ENCODE measurements at places on chromosomes 4 and X.

- no peak for DNase-seq
Observed at GRCh38 chr4:176469546-176469945, 149.8 kb downstream of the SPCS3 start.

- DNase-seq: no peak
Observed at GRCh38 chr4:108311313-108311712, 142.6 kb upstream of the LEF1 start.

DNA sequence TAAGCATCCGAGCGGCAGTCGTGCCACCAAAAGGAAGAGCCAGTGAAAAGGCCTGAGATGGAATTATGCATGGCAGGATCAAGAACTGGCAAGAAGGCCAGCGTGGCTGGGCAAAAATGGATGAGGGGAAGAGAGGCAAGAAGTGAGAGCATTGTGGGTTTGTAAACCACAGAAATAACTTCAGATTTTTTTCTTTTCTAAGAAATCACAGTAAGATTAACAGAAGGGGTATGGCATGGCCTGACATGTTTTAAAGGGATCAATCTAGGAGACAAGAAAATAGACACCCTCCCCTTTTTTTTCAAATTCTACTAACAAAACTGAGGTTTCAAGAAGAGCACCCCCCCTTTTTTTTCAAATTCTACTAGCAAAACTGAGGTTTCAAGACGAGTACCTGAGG lies 82.5 kb downstream of the BMP3 start:
- no peak for DNase-seq

DNA sequence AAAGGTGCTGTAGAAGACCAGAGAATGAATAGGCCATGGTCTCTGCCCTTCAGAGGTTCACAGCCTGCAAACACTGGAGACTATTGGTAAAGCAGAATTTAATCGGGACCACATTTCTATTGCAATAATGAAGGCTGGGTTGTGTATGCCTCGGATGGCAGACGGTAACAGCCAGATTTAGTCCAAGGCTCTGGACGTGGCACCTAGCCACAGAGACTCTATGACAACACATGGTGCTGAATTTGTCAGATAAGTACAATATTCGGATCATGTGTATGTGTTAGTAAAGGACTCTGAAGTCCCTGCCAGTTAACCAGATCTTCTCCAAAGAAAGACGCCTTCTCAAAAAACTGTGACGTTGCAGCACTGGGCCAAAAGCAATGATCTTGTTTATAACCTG lies 129.0 kb downstream of the DCTD start:
- DNase-seq: no peak

- DNase-seq: no peak
Observed at GRCh38 chrX:118644378-118644777, 83.0 kb upstream of the IL13RA1 start.

DNA sequence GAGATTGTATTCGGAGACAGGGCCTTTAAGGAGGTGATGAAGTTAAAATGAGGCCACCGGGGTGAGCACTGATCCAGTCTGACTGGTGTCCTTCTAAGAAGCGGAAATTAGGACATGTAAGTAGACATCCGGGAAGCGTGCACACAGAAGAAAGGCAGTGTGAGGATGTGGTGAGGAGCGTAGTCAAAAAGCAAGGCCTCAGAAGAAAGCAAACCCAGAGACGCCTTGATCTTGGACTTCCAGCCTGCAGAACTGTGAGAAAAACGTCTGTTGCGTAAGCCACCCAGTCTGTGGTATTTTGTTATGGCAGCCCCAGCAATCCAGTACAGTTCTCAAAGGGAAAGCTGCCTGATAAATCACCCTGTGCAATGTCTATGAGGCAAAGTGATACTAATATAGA lies 153.5 kb downstream of the KCNIP4 start:
- DNase-seq: no peak

- DNase-seq: no peak
Observed at GRCh38 chr4:85762529-85762871, 287.6 kb downstream of the ARHGAP24 start.

- DNase-seq: no peak
Observed at GRCh38 chr4:103892586-103892985, 172.8 kb upstream of the TACR3 start.

GRCh38 chrX:784829-785228 lies 154.2 kb downstream of the SHOX start:
- no peak for DNase-seq

DNA sequence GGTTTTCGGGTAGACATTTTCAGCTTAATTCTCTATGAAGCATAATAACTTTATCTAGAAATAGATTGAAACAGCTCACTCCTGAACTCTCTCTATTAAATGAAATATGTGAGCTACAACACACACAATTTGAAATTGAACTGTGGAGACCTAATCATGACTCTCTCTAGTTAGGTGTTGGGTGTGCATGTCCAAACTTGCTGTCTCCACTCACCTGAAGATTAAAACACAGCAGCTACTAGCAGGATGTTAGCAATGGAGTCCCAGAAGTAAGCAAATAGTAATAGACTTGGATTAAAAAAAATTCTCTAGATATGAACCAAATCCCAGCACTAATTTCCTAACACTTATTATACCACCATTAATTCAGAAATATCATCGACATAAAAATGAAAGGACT lies 173.1 kb downstream of the FSTL5 start:
- DNase-seq: no peak

DNA sequence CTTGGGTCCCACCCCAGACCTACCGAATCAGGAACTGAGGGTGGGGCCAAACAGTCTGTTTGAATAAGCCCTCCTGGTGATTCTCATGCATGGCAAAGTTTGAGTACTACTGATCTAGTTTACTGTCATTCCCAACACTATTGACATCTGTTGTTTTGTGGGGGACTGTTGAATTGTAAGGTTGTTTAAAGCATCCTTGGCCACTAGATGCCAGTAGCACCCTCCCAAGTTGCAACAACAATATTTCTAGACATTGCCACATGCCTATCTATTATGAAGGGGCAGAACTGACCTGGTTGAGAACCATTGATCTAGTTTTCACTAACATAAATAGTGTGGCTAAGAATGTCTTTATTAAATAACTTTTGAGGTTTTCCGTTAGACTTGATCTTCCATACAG lies 15.1 kb downstream of the TAF9B start:
- DNase-seq: no peak

- no peak for DNase-seq
Observed at GRCh38 chrX:106302304-106302703, 134.2 kb downstream of the PWWP3B start.

DNA sequence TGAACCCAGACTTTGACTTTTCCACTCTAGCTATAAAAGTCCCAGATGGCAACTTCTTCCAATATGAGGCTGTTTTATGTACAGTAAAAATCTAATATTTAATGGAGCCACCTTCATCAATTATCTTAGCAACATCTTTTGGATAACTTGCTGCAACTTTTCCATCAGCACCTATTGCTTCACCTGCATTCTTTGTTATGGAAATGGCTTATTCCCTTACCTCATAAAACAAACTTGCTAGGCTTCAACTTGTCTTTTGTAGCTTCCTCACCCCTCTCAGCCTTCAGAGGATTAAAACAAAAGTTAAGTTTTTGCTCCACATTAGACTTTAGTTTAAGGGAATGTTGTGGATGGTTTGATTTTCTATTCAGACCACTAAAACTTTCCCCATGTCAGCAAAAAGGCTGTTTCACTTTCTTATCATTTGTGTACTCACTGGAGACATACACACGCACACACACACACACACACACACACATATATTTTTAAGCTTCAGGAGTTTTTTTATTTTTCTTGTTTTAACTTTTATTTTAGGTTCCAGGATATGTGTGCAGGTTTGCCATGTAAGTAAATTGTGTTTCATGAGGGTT lies 1296.1 kb upstream of the PABPC4L start:
- no peak for DNase-seq

DNA sequence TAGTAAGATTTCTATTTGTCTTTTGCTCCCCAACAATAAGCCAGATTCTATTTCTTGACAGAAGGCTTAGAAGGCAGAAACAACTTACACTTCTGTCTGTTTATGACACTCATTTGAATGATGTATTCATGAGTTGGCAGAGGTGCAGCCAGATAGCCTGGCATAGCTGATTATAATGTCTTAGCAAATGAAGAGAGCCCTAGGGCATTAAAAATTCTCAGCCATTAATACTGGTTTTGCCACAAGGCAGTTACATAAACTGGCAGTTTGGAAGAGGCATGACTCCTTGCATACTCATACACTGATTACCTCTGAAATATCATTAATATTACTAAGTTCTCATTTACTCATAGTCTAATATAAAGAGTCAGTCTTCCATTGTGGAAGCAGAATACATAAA lies 728.5 kb upstream of the NDST4 start:
- DNase-seq: no peak

- DNase-seq: no peak
Observed at GRCh38 chr4:176595257-176595656, 197.5 kb downstream of the VEGFC start.

All from cortex of kidney (tissue), 1 donor.